ENCODE measurements at places on chromosomes 16 and 17.

DNA sequence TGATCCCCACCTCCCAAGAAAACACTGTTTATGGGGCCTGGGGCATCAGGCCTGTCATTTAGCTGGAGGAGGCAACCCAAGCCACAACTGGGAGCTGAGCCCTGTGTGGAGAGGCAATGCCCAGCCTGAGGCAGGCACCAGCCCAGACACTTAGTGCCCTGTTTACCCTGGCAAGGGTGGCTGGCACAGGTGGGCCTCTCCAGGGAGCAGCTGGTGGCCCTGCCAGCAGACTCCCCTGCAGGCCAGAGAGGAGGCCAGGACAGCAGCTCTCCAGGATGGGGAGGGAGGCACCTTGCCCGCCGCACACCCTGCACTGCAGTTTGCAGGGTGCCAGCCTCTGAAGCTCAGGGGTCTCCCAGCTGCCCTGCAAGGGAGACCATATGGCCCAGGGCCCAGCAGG, 9.1 kb upstream of the TMEM92 start:
- no peak for DNase-seq

- DNase-seq, result no peak
Observed at GRCh38 chr17:61208301-61209105, 191.1 kb upstream of the TBX2 start.

GRCh38 chr17:59165933-59166342, 10.4 kb downstream of the PRR11 start:
- no peak for DNase-seq

DNA sequence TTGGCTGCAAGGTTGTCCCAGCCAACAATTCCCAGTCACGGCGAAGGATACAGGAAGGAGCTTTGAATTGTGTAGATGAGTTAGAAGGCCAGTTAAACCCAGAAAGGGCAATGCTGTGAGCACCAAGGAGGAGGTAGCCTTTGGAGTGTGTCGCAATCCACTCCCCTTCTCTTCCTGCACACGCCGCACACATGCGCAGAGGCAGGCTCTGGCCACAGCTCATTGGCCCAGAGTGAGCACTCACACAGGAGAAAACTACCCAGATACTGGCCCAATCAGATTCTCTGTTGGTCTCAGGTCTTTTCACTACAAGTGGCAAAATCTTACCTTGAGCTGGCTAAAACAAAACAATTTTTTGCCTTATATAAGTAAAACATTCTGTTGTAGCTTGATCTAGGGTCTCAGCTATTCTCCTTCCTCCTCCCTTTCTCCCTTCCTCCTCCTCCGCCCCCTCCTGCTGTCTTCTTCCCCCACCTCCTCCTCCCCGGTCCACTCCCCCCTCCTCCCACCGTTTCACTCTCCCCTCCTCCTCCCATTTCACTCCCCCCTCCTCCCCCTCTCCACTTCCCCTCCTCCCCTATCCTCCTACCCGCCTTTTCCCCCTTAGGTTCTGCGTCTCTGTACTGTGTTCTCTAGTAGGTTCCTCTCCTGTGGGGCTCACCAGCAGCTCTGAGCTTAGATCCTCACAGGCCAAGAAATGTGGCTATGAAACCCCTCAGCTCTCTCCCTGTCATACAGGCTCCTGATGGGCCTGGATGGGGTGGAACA, 344.9 kb downstream of the CPPED1 start:
- no peak for DNase-seq

GRCh38 chr17:30290696-30291542, 825 bp downstream of the BLMH start:
- DNase-seq, result no peak

DNA sequence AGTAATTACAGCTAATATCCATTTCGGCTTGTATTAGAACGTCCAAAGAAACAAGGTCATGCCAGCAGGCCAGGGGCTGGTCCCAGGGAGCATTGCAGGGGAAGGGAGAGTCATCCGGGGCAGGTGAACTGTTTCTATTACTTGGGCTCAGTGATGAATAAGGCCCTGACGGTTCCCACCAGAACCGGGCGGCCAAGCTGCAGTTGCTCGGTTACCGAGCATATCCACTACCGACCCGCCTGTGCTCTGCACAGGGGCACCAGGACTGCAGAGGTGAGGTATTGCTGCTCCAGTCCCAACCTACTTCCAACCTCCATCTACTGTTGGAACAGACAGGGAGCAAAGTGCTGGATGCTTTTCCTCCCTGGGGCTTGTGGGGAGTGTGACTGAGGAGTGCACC, 295.5 kb downstream of the MAF start:
- no peak for DNase-seq

DNA sequence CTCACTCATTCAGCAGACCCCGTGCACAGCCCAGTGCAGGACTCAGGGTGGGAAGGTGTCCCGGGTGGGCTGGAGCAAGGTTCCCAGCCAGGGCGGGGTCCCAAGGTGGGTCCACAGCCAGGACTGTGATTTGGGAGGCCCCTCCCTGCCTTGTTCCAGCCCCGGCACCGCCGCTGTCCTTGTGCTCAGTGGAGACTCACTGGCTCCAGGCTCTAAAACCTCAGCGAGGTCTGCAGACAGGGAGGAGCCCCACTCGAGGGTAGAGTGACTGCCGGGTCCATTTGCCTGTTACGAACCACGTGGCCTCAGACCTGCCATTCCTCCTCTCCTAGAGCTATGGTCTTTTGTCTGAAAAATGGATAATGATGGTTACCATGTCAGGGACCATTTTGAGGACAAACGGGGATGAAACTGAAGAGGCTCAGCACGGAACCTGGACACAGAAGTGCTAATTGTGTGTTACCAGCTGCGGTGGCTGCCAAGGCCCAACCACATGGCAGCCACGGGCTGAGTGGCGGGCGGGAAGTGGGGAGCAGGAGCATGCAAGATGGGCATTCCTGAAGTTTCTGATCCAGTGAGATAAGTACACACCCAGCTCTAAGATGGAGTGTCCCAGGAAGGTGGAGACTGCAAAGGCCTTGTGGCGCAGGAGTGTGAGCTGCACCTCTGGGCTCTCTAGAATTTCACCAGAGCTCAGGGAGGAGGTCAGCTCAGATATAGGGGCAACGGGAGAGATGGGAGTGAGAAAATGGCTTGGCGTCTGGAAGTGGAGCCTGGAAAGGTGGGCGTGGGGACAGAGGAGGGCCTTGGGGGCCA, 317.6 kb downstream of the SEC14L1 start:
- DNase-seq, result no peak

DNA sequence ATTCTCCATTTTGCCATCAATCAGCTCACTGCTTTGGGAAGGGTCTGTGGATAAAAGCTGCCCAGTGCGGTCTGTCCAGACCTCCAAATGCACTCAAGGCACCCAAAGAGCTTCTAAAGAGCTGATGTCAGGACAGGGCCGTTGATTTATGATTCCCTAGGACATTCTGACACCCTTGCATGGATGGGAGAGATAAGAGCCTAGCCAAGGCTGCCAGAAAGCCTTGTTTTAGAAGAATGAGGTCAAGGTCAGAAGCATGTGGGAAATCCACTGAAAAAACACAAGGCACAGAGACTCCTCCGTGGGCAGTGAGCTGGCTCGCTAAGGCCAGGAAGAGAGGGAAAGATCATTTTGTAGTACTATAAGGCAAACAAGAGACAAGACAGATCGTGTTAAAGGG, 214.0 kb downstream of the CDH11 start:
- DNase-seq, result no peak

GRCh38 chr17:45073414-45074070, 12.4 kb downstream of the NMT1 start:
- DNase-seq, result no peak

DNA sequence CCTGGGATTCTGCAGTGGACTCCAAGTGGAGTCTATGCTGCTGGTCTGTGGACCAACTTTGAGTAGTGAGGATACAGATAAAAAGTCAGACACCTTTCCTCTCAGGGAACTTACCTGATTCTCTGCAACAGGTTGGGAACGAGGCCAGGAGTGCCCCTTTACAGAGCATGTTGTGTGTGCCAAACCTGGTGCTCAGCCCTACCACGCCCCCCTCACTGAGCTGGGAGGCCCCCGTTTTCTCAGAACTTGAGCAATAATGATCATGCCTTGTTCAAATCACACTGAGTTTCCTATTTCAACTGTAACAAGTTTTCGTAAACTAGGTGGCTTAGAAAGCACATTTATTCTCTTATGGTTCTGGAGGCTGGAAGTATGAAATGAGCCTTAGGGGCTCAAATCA, 182.0 kb downstream of the COPRS start:
- DNase-seq, result no peak

DNA sequence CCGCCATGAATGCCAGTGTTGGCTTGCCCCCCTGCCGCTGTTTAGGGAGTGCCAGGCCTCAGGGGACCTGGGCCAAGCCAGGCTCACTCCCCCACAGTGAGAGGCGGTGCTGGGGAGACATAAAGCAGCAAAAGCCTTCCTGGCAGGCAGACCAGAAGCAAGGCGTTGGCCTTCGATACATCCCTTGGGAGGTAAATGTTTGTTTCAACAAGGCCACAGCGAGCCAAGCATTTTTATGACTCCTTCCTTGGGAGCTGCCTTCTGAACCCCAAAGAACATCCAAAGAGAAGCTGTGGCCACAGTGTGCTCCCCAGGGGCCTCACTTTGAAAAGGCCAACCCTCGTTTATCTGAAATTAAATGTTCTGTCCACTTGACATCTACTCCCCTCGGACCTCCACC, 119.7 kb upstream of the CIBAR2 start:
- DNase-seq, result no peak

DNA sequence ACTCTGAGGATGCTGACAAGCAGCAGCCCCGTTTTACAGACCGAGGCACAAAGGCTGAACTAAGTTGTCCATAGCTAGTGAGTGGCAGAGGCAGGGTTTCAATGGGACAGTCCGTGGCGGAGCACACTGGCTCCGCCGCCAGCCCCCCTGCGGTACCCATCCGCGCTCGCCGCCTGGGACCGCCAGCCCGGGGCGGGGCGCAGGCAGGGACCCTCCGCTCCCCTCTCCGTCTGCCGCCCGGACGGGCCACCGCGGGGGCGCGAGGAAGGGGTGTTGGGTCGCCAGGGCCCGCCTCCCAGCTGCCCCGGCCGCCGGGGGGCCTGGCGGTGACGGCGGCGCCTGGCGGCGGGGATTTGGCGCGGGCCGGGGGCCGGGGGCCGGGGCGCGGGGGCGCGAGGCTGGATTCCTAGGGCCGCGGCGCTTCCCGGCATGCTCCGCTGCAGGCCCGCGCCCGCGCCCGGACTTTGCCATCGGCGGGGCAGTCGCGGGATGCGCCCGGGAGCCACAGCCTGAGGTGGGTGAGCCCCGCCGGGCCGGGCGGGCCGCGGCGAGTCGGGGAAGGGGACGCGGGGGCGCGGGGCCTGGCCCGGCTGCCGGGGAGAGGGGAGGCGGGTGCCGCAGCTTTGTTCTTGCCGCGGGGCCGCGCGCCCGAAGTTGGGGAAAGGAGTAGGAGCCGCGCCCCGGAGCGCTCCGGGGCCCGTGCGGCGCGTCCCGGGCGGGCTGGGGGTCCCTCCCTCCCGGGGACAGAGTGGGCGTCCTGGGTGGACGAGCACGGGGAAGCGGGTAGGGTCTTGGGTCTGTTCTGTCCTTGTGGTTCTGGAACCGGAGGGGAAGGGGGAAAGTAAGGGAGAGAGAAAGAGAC, at the start of gene TMEM98:
Gene TMEM98 (plus strand): TSS at position 430 of the 862 bp plus-strand sequence. CDS start 3,376 bp downstream, outside the sequence.
- no peak for DNase-seq

DNA sequence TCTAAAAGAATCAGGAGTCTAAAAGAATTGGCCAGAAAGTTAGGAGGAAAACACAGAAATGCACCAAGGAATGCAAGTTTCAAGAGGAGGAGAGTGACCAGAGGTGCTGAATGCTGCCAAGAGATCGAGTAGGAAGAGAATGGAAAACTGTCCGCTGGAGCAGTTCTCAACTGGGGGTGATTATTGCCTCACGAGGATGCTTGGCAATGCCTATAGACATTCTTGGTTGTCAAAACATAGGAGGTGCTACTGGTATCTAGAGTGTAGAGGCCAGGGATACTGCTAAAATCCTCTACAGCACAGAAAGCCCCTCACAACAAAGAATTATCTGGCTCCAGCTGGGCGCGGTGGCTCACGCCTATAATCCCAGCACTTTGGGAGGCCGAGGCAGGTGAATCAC, 82.1 kb upstream of the NOL11 start:
- DNase-seq, result no peak

GRCh38 chr17:49932138-49932723, 36.8 kb upstream of the DLX4 start:
- no peak for DNase-seq

- DNase-seq, result no peak
Observed at GRCh38 chr16:11629071-11630030, 38.9 kb upstream of the SNN start.

GRCh38 chr17:61837175-61838051, 25.9 kb downstream of the BRIP1 start:
- peak; percentile 27 for DNase-seq

- no peak for DNase-seq
Observed at GRCh38 chr17:83096401-83097224, 17.2 kb downstream of the METRNL start.

DNA sequence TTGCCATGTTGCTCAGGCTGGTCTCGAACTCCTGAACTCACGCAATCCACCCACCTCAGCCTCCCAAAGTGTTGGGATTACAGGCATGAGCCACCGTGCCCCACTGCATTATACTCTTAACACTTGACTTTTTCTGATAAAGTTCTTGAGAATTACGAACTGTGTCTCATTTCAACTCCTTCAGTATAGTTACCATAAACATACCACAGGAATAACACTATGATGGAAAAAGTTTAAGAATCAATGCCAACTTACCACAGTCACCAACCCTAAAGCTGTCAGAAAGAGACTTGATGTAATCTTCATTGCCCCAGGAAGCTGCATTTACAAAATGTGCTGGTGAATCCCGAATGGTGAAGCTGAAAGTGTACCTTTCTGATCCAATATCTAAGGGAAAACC, 10.2 kb downstream of the MEIOB start:
- DNase-seq, result no peak

- no peak for DNase-seq
Observed at GRCh38 chr16:47995354-47995753, 160.4 kb downstream of the ABCC12 start.

DNA sequence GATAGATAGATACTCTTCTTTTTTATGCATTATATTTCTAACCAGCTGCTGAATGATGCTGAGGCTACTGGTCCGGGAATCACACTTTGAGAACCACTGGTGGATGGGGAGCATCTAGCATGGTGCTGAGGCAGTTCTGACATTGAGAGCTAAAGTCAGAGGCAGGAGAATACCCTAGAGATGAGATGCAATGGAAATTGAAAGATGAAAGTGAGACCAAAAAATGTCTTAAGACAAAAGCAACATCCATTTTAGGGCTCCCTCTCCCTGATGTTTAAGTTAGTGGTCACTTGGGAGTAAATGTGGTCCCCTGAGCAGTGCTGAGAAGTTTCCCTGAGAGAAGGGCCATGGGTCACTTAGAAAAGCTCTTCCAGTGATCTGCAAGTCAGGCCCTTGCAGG, 6.8 kb downstream of the PCTP start:
- DNase-seq, result no peak

DNA sequence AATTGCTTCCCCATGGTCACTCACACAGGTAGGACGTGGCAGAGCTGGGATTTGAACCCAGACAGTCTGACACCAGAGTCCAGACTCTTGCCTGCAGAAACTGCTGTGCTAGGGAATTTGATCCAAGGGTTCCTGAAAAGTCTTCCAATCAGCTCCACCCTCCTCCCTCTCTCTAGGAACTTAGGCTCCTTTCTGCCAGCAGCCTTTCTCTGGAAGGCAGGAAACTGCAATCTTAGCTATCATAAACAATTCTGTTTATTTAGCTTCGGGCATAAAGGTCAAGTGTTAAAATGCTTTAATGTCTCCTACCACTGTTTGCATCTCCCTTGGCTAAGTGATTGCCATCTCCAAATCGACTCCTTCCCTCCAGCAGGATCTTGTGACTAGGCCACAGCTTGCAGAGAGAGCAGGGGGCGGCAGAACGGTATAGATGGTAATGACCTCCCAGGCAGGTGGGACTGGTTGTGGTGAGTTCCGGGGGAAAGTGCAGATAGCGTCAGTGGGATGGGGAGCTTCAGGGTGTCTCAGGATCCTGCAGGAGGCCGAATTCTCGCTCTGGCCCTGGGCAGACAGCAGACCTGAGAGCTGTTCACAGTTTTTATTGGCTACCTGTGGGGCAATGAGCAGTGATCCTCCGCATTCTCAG, 882.4 kb upstream of the EEF2KMT start:
- no peak for DNase-seq

All from HS-27A (cell line).